Activated effector memory CD4-positive, alpha-beta T cell treated with anti-CD3 and anti-CD28 coated beads, Interleukin-2, amount 50 U/mL, for 16 hours (primary cell): ENCODE measurements at places on chromosomes 1 and 21.

GRCh38 chr1:178868706-178869105, 2.2 kb downstream of the ANGPTL1 start:
- DNase-seq: no peak

DNA sequence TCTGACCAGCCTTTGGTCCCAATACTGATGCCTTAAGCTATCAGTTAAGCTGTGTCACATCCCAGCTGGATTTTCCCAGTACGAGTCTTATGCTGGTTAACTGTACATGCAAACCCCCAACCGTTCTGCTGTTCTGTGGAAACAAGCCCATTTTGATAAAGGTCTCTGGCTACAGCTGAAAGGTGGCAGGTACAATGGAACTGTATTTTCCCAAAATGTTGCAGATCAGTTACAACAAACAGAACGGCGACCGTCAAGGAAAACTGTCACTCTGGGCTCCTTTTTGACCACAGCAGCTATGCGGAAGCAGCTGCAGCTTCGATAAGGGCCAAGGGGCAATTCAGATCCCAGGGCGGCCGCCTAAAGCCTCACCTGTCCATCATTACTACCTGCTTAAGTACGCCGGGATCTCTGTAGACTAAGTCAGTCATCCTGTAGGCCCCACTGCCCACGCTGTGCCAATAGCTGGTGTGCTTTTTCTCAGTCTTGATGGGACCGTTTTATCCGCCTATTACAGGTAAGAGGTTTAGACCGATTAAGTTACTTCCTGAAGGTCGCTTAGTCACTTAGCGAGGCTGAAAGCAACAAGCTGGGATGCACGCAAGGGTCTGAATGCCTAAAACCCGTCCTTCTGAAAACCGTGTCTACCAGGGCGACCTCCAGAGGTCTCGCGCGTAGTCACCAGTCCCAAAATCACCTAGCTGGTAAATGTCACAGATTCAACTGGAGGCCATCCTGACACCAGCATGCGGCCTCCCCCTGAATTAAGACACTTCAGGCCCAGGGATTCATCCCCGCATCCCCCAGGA, 11.1 kb upstream of the RAB42 start:
- DNase-seq: peak; percentile 86

GRCh38 chr1:79737193-79737592, 730.7 kb upstream of the ADGRL4 start:
- no peak for DNase-seq

DNA sequence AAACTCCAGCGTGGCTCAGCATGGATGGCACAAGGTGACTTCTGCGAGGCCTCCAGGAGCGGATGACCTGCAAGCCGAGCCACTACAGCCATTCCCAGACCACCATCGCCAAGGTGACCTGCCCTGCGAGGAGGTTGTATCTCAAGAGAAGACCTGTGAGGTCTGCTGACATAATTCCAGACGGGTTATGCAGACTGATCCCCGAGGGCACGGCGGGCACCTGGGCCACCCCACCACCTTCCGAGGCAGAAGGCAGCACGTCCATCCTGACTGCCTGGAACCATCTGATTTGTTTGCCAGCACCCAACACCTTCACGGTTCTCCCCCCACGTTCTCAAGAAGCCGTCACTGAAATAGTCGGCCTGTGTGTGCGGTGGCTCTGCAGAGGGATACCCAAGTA, 56.8 kb upstream of the CNTN2 start:
- DNase-seq: no peak

DNA sequence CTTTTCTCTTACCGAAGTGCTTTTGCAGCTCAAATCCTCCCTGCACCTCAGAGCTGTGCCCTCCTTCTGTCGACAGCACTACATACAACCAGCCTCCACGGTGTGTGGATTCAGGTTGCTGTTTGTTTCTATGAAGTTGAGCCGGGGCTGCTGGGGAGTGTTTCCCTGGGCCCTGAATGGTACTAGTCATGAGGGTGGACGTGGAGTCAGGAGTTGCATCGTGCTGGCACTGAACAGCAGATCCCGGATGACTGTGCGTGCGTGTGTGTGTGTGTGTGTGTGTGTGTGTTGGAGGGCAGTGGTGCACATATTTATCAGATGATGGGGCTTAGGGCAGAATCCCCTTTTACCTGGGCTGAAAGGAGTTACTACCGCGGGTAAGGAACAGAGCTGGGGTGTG, 47.0 kb downstream of the ACTL8 start:
- peak; percentile 16 for DNase-seq

DNA sequence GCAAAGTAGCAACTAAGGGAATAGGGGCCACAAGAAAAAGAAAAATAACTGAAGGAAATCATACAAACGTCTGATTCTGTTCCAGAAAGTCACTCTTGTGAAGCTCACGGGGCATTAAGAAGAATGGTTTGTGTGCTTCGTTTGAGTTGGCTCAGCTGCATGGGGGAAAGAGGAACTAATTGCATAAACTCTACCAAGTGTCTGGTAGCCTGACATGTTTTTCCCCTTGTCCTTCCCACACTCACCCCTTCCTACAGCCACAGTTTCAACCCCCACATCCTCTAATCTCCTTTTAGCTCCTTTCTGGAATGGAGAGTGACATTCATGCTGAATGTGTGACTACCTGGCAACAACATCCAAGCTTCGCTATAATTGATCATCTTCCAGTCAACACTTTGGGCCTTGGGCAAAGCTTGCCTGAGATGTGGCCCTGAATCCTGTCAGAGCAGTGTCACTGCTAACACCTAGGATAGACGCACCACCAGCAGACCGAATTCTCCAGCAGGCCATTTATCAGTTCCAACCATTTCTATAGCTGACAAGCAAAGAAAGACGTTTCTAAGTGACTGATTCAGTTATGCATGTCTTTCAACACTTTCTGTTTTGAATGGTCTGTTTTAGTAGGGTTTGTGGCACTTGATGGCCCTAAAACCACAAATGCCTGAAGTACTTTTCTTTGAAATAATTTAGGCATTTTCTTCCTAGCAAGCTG, 439.6 kb downstream of the TTLL7 start:
- no peak for DNase-seq

- DNase-seq: peak; percentile 70
These were observed 18.0 kb downstream of the KIAA0319L start for GRCh38 chr1:35539073-35539823.

- DNase-seq: no peak
These were observed 70.3 kb downstream of the SYF2 start for GRCh38 chr1:25161981-25162380.

DNA sequence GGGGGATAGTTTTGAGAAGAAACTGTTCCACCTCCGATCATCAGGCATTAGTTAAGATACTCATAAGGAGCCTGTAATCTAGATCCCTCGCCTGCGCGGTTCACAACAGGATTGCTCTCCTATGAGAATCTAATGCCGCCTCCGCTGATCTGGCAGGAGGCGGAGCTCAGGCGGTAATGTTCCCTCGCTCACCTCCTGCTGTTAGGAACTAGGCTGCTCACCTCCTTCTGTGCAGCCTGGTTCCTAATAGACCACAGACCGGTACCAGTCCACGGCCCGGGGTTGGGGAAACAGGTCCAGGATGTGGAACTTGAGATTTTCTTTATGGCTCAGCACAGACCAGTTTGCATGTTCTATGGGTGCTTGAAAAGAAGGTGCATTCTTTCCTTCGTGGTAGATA, 27.2 kb upstream of the FAM3B start:
- no peak for DNase-seq

- DNase-seq: peak; percentile 42
These were observed 100.5 kb downstream of the GLIS1 start for GRCh38 chr1:53638360-53639035.

GRCh38 chr1:30757352-30758120, at the start of gene LAPTM5:
LAPTM5 (minus strand) TSS chr1:30757774; CDS start chr1:30757745, 29 bp downstream.
- peak; percentile 86 for DNase-seq

DNA sequence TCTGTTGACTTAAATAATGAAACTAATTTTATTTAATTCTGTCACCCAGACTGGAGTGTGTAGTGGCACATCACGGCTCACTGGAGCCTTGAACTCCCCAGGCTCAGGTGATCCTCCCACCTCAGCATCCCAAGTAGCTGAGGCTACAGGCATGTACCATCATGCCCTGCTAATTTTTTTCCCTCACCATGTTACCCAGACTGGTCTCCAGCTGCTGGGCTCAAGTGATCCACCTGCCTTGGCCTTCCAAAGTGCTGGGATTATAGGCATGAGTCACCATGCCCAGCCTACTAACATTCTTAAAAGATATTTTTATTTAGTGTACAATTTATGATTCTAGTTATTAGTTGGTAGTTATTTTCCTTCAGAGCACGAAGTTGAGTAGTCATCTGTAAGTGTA, 49.5 kb downstream of the NRDC start:
- no peak for DNase-seq

GRCh38 chr1:26787706-26788514, at the start of gene PIGV:
PIGV (plus strand) TSS chr1:26787950; CDS start chr1:26790816, 2,866 bp downstream.
- DNase-seq: peak; percentile 96

GRCh38 chr1:226128487-226129075, 58.0 kb downstream of the ACBD3 start:
- DNase-seq: peak; percentile 31

- no peak for DNase-seq
These were observed 295.0 kb downstream of the TGFB2 start for GRCh38 chr1:218640173-218640572.

DNA sequence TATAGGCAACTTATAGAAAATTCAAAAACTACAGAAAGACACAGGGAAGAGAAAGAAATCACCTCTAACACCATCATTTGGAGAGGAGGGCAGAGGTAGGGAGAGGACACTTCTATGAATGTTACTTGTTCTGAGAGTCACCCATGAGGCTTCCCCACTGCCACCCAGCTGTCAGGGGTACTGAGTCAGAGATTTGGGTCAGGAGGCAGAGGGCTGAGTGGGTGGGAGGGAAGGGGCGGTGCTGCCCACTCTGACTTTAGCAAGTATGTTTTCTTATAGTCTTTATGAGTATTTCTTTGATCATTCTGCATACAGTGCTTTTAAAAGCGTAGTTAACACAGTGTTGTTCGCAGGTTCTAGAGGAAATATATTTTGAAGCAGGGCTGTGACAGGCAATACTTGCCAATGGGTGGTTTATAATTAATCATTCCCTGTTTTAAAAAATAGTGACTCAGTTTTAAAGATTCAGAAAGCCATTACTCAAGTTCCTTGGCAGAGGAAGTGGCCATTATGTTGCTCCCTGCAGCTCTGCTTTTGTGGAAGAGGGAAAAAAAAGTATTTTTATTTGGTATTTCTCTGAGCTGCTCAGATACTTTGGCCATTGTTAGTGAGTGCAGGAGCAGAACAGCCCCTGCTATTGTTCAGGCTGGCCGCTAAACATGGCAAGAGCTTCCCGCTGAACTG, 18.3 kb downstream of the IL6R start:
- DNase-seq: peak; percentile 79

DNA sequence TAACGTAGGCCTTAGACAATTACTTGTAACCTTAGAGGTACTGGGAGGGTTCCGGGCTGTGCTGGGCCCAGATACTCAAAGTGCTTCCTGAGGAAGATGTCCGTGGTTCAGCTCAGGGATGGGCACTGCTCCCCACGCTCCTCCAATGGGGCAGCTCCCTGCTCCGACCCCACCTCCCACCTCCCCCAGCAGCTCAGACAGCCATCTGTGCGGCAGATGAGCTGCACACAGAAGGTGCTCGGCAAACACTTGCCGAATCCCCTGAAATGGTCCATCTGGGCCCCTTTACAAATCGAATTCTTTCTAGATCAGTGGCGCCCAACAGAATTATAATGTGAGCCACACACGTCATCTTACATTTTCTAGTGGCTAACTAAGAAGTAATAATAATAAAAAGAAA, 242.4 kb upstream of the RAB4A start:
- no peak for DNase-seq

DNA sequence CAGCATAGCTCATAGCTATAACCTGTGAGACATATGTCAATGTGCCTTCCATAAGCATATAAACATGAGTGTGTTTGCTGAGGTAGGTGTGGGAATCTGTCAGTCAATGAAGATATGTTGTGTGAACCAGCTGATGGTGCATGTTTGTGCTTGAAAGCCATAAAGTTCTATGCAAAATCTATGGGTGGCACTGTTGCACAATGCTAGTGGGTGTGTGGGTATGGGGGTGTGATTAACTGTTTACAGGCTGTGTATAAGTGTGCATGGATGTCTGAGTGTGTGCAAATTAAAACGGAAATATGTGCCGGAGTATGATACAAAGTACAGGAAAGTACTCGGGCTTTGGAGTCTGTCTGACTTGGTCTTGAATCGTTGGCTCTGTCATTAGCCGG, 1.0 kb upstream of the ATP2B4 start:
- peak; percentile 83 for DNase-seq

- DNase-seq: no peak
These were observed 427.5 kb upstream of the PROX1 start for GRCh38 chr1:213560226-213560625.

DNA sequence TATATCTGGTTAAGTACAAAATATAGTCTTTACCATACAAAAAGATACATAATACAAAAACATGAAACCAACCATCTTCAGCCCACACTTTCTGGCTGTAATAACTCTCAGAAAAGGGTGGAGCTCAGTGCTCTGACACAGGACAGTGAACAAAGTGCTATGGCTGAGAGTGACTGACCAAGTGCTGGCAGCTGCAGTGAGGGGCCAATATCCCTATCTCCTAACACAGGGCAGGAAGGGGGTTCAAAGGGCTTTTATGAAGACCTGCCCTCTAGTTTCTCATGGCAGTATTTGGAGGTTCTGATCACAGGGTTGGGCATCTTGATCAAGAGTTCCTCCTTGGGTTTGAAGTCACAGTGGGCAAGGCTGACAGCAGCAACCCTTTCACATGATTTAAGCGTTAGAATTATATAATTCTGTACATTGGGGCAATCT, 3.9 kb downstream of the TXNIP start:
- peak; percentile 62 for DNase-seq

GRCh38 chr1:157116737-157117103, 17.1 kb upstream of the ETV3L start:
- DNase-seq: no peak

- DNase-seq: no peak
These were observed 14.4 kb downstream of the MAP3K7CL start for GRCh38 chr21:29144736-29145353.

DNA sequence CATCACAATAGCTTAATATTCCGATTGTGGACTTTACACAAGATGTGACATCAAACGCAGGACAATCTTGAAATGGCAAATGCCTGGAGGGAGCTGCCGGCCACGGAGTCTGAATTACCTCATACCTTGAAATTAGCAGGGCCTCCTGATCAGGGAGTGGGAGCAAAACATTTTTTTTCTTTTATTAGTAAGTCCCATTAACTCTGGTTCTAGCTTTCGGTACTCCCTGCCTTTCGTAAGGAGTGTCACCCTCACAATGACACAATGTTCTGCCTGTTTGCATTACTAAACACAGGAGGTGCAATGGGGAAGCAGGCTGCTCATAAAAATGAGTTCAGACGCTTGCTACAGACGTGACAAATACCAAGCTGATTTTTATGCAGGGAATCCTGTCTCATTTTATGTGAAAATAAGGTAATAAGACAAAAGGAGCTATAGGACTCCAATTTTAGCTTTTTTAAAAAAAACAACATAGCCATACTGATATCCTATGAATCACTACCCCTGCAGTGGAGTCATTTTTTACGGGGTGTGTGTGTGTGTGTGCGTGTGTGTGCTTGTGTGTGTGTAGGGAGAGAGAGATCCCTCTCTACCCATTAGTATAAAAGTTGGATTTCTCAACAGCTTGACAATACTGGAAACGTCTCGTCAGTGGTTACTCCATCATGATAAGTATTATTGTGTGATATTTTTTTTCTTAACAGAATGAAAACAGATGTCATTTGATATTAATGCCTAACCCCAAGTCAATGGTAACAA, 205.1 kb upstream of the RUNX1 start:
- no peak for DNase-seq

- DNase-seq: no peak
These were observed 57.3 kb upstream of the PTGFRN start for GRCh38 chr1:116852367-116852766.
